Sigmoid colon (tissue), 7 donors: ENCODE measurements at places on chromosomes 7 and 10. TPM values are rescaled to one million over a fixed set of nuclear protein-coding genes. Genes with fewer than 3 reads are reported as not detected.

The PYROXD2 gene
- polyA plus RNA-seq = 0.60 TPM

The PDCD4 gene
- 179 TPM for polyA plus RNA-seq

The PSD gene
- 6.0 TPM for polyA plus RNA-seq

The CRHR2 gene
- polyA plus RNA-seq = not detected

The CRYGN gene
- 0.17 TPM for polyA plus RNA-seq

GRCh38 chr10:116043304-116043703 lies 229.7 kb downstream of the GFRA1 start:
- no peak for DNase-seq
- no peaks in the 10 kb centered on the region for H3K27me3 ChIP-seq
- no peaks in the 10 kb centered on the region for H3K36me3 ChIP-seq

GRCh38 chr7:3998060-3998459 lies 684.0 kb upstream of the FOXK1 start:
- DNase-seq = no peak
- H3K27me3 ChIP-seq = no peaks in the 10 kb centered on the region
- no peaks in the 10 kb centered on the region for H3K4me1 ChIP-seq
- no peak overlapping the region for H3K27ac ChIP-seq

GRCh38 chr10:20492447-20492846 lies 404.7 kb downstream of the NEBL start:
- no peaks in the 10 kb centered on the region for H3K27me3 ChIP-seq
- H3K36me3 ChIP-seq = no peaks in the 10 kb centered on the region
- DNase-seq = no peak
- H3K27ac ChIP-seq = no peak overlapping the region
- no peaks in the 10 kb centered on the region for H3K4me1 ChIP-seq

DNA sequence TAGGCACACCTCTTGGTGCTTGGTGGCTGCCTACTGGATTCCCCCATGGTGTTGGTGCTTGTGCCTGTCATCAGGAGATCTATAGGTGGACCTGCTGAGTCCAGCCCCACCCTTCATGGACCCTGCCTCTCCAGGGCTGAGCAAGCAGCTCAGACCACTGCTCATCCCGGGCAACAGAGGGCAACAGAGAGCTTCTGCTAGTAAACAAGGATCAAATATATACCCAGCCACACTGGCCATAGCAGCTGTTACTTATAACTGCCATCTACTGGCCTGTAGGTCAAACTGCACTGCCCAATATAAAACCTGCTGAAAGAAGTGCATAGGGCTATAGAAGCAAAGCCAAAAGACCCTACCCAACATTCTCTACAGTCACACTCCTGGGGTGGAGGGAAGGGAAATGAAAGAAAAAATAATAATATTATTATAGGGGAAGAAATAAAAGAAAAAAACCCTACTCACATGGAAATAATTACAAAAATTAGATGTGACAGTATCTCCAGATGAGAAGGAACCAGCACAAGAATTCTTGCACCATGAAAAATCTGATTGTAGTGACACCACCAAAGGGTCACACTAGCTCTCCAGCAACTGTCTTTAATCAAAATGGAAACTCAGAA lies 54.9 kb upstream of the ZNF800 start:
- no peak overlapping the region for H3K27ac ChIP-seq
- no peak for DNase-seq
- H3K4me1 ChIP-seq = no peaks in the 10 kb centered on the region
- no peaks in the 10 kb centered on the region for H3K27me3 ChIP-seq

GRCh38 chr7:156652886-156653568 lies 12.5 kb downstream of the RNF32 start:
- H3K4me1 ChIP-seq = no peaks in the 10 kb centered on the region
- no peak overlapping the region for H3K4me3 ChIP-seq
- H3K27me3 ChIP-seq = peaks cover 12% of the 10 kb centered on the region
- DNase-seq = no peak
- no peaks in the 10 kb centered on the region for H3K36me3 ChIP-seq
- no peak overlapping the region for H3K27ac ChIP-seq

GRCh38 chr7:90269163-90269562 lies 24.2 kb downstream of the CFAP69 start:
- H3K27me3 ChIP-seq = no peaks in the 10 kb centered on the region
- DNase-seq = no peak
- no peaks in the 10 kb centered on the region for H3K4me1 ChIP-seq
- no peaks in the 10 kb centered on the region for H3K36me3 ChIP-seq
- H3K27ac ChIP-seq = no peak overlapping the region
- H3K4me3 ChIP-seq = no peak overlapping the region

GRCh38 chr10:18860631-18861240 lies 187.9 kb upstream of the MALRD1 start:
- H3K27me3 ChIP-seq = no peaks in the 10 kb centered on the region
- no peak overlapping the region for H3K27ac ChIP-seq
- H3K4me1 ChIP-seq = peaks cover 4% of the 10 kb centered on the region
- H3K4me3 ChIP-seq = no peak overlapping the region
- H3K36me3 ChIP-seq = no peaks in the 10 kb centered on the region
- DNase-seq = no peak

- no peaks in the 10 kb centered on the region for H3K27me3 ChIP-seq
- no peaks in the 10 kb centered on the region for H3K36me3 ChIP-seq
- DNase-seq = no peak
- no peaks in the 10 kb centered on the region for H3K4me1 ChIP-seq
- H3K4me3 ChIP-seq = no peak overlapping the region
Observed at GRCh38 chr7:144725070-144725469, 110.8 kb downstream of the TPK1 start.

- H3K4me3 ChIP-seq = no peak overlapping the region
- no peaks in the 10 kb centered on the region for H3K27me3 ChIP-seq
- no peak for DNase-seq
- no peak overlapping the region for H3K27ac ChIP-seq
- H3K4me1 ChIP-seq = no peaks in the 10 kb centered on the region
Observed at GRCh38 chr10:51369903-51370302, 295.6 kb downstream of the PRKG1 start.

- H3K4me3 ChIP-seq = no peak overlapping the region
- H3K27me3 ChIP-seq = no peaks in the 10 kb centered on the region
- H3K27ac ChIP-seq = no peak overlapping the region
- H3K4me1 ChIP-seq = peaks cover 15% of the 10 kb centered on the region
Observed at GRCh38 chr7:4755045-4755444, 20.4 kb upstream of the AP5Z1 start.

DNA sequence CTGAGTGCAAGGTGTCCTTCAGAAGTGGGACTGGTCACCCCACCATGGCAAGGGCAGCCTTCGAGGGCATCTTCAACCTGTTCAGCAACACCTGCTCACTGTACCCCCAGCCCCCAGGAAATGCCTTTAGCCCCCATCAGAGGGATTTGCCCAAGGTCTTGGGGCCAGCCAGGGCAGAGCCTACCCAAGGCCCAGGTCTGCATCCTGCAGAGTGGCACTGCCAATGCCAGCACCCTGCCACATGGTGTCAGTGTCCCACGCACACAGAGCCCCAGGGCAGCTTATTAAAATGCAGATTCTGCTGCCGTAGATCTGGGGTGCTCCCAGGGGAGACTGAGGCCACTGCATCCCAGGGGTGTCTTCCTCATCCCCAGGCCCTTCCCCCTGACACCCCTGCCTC lies 106.2 kb upstream of the KCTD7 start:
- H3K4me1 ChIP-seq = no peaks in the 10 kb centered on the region
- H3K27me3 ChIP-seq = no peaks in the 10 kb centered on the region
- H3K4me3 ChIP-seq = no peak overlapping the region
- H3K27ac ChIP-seq = no peak overlapping the region
- no peak for DNase-seq

DNA sequence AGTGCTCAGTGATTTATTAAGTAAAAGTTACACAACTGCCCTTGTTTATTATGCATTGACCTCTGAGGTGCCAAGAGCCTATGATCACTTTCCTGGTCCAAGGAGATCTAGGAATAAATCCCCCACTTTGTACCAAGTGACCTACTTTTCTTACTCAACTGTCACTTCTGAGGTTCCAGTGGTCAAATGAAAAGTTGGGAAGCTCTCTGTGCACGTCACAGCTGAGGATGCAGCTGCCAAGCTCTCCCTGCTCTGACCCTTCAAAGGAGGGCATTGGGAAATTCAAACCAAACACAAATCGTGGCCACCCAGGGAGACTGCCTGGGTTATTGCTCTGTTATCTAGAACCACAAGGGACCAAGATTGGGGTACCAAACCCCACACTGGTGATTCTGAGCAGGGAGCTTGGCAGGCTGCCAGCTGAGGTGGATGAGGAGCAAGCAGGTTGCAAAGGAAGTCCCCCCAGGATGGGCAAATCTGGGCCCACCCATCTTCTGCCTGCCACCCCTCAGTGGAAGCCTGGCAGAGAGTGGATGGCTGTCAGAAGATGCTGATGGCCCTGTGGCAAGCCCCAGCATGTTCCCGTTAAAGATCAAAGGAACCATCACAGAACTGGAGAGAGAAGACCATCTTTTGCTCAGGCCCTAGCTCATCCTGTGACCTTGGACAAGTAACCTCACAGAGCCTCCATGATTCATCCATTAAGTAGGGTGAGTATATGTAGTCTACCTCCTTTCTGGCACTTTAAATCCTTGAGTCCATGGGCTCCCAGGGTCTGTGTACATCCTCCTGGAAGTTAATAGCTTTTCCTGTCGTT lies 106.8 kb downstream of the PPP1R3C start:
- no peaks in the 10 kb centered on the region for H3K27me3 ChIP-seq
- no peak overlapping the region for H3K27ac ChIP-seq
- no peaks in the 10 kb centered on the region for H3K36me3 ChIP-seq
- no peak for DNase-seq

- H3K4me3 ChIP-seq = no peak overlapping the region
- H3K4me1 ChIP-seq = no peaks in the 10 kb centered on the region
- no peak overlapping the region for H3K27ac ChIP-seq
- no peaks in the 10 kb centered on the region for H3K27me3 ChIP-seq
- no peak for DNase-seq
Observed at GRCh38 chr7:31003721-31004120, 40.0 kb downstream of the GHRHR start.

- H3K4me3 ChIP-seq = no peak overlapping the region
- DNase-seq = no peak
- no peaks in the 10 kb centered on the region for H3K27me3 ChIP-seq
- no peaks in the 10 kb centered on the region for H3K36me3 ChIP-seq
- H3K4me1 ChIP-seq = no peaks in the 10 kb centered on the region
- no peak overlapping the region for H3K27ac ChIP-seq
Observed at GRCh38 chr10:118940386-118940785, 89.1 kb upstream of the NANOS1 start.

DNA sequence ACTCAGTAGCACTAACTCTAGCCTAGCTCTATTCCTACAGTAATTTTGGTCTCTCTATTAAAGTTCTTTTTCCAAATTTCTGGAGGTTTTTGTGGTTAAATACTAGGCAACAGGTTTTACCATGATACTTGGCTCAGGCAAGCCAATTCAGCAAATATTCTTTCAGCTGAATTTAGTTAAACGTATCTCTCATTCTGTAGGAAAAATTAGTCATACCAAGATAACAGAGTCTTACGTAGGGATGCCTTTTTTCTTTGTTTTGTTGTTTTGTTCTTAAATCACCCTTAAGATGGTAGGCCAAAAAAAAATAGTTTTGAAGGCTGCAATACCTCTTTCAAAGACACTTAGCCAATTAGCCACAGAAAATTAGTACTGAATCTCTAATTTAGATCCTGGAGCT lies 180.5 kb downstream of the MAGI2 start:
- no peak overlapping the region for H3K4me3 ChIP-seq
- H3K27me3 ChIP-seq = no peaks in the 10 kb centered on the region
- H3K27ac ChIP-seq = no peak overlapping the region
- H3K36me3 ChIP-seq = no peaks in the 10 kb centered on the region
- no peaks in the 10 kb centered on the region for H3K4me1 ChIP-seq

- H3K4me3 ChIP-seq = no peak overlapping the region
- DNase-seq = no peak
- H3K27me3 ChIP-seq = no peaks in the 10 kb centered on the region
- H3K4me1 ChIP-seq = no peaks in the 10 kb centered on the region
Observed at GRCh38 chr10:73398024-73398423, 15.8 kb downstream of the ANXA7 start.

DNA sequence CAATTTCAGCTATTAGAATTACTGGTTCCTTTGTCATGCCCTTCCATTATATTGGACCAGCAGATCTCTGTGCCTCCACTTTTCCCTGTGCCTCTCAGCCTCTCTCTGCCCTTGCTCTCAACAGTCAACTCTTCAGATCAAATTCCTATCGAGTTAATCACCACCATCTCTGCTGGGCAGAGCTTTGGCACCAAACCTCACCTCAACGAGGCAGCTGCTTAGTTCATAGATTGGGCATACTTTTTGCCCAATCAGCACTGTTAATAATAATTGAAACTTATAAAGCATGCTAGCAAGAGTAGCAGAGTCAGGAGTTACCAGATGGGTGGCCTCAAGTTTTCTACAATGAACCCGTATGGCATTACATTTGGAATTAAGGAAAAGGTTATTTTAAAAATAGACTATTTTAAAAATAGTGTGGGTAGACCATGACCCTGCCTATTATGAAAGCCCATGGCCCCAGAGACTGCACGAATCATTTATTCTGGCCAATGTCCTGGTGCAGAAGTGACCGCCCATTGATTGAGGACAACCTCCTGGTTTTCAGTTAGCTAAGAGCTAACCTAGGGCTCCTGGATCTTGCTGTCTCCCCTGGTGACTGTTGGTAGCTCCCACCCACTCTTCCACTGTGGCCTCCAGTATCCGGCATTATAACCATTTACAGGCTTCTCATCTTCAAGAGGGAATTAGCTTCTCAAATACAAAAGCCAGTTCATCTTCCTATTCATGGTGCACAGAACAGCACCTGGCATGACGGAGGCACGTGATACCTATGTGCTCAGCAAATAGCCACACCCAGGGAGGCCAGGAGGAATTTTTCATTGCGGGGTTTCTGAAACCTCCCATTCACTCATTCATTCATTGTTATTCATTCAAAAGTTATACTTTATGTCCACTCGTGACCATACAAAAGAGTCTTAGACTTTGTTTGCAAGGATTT lies 265.4 kb downstream of the INHBA start:
- DNase-seq = no peak
- H3K27me3 ChIP-seq = no peaks in the 10 kb centered on the region
- H3K27ac ChIP-seq = no peak overlapping the region
- no peaks in the 10 kb centered on the region for H3K4me1 ChIP-seq
- no peak overlapping the region for H3K4me3 ChIP-seq

- H3K4me1 ChIP-seq = peaks cover 24% of the 10 kb centered on the region
- no peak overlapping the region for H3K27ac ChIP-seq
- DNase-seq = peak; percentile 60
- peaks cover 72% of the 10 kb centered on the region for H3K27me3 ChIP-seq
Observed at GRCh38 chr7:128914566-128915151, 4.2 kb upstream of the KCP start.

- no peaks in the 10 kb centered on the region for H3K36me3 ChIP-seq
- DNase-seq = no peak
- peaks cover 4% of the 10 kb centered on the region for H3K4me1 ChIP-seq
- no peak overlapping the region for H3K27ac ChIP-seq
- H3K4me3 ChIP-seq = no peak overlapping the region
- no peaks in the 10 kb centered on the region for H3K27me3 ChIP-seq
Observed at GRCh38 chr7:131194070-131194865, 133.4 kb upstream of the MKLN1 start.

GRCh38 chr10:98361131-98362025 lies 53.6 kb downstream of the PYROXD2 start:
- DNase-seq = peak; percentile 89
- no peaks in the 10 kb centered on the region for H3K27me3 ChIP-seq
- H3K4me1 ChIP-seq = no peaks in the 10 kb centered on the region
- H3K27ac ChIP-seq = peak overlapping the region; percentile 61
- no peak overlapping the region for H3K4me3 ChIP-seq
